HS-5 (cell line): ENCODE measurements at places on chromosomes 12 and 14.
A peak's percentile ranks its signal among the peaks of the same experiment; 100 is the strongest.

GRCh38 chr14:36096090-36096489, 80.4 kb downstream of the PTCSC3 start:
- peak; percentile 57 for DNase-seq

DNA sequence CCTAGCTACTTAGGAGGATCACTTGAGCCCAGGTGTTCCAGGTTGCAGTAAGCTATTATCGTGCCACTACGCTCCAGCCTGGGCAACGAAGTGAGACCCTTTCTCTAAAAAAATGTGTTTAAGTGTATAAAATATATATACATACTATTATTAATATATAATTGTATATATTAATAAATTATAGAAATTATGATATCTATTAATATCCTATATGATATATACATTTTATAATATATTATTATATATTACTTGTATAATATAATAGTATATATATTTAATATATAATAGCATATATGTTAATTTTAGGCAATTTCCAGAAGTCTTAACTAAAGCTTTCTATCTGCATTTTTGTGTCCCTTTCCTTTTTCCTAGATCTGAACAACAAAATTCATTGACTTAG, 12.3 kb downstream of the ALDH1L2 start:
- no peak for DNase-seq

DNA sequence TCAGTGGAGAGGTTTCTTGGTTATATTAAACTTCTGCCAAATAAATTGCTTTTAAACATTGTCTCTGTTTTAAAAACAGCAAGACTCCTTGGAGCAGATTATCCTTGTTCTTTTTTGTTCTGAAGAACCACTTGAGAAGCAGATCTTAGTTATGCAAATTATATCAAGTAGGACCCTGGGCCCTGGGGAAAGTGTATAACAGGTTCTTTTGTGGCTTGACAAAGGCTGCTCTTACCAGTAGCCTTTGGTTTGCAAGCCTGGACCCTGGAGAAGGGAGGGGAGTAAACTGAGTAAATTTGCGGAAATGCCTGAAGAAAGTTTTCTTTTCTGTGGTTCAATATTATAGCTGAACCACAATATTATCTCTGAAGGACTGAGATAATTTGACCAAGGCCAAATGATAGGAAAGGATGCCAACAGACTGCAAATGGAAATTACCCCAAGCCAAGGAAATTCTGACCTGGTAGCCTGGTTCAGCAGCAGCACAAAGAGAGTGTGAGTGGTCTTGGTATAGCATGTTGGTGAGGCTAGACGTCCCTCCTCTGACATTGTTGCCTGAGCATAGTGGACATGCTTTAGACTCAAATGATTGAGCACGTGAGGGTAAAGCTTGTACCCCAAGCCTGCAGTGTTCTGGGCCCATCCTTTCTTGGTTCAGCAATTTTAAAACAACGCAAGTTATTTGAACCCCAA, 30.4 kb upstream of the SIX1 start:
- DNase-seq: no peak

DNA sequence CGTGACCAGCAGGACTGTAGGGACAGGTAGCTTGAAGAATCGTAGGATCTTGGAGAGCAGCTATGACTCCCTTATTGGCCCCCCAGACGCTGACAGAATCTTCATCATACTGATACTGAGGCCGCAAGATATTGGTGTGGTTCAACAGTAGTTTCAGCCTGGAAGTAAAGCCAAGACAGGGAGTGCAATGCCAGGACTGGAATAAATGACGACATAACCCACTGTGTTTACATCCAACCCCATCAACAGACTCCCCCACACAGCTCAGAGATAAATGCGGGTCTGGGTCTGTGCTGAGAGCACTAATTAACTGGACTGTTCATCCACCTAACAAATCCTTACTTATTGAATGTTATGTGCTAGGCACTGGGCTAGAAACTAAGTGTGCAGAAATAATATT, 16.6 kb downstream of the NOXRED1 start:
- no peak for DNase-seq

DNA sequence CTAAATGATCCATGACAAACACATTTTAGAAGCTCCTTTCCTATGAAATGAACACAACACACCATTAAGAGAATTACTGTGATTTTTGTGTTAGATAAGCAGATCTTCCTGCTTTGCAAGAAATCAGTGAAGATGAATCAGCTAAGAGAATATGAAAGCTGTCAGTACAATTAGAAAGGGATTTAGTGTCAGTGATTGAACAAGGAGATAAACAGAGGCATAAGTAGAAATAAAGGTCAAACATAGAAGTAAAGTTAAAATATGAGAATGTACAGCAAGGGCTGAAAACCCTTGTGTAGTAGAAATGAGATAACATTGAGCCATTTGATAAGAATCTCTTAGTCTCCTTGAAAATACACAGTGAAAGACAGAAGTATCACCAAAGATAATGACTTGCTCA, 21.4 kb upstream of the SLC16A7 start:
- no peak for DNase-seq

- DNase-seq: no peak
Measured at GRCh38 chr12:43812926-43813325, 6.8 kb upstream of the TWF1 start.

DNA sequence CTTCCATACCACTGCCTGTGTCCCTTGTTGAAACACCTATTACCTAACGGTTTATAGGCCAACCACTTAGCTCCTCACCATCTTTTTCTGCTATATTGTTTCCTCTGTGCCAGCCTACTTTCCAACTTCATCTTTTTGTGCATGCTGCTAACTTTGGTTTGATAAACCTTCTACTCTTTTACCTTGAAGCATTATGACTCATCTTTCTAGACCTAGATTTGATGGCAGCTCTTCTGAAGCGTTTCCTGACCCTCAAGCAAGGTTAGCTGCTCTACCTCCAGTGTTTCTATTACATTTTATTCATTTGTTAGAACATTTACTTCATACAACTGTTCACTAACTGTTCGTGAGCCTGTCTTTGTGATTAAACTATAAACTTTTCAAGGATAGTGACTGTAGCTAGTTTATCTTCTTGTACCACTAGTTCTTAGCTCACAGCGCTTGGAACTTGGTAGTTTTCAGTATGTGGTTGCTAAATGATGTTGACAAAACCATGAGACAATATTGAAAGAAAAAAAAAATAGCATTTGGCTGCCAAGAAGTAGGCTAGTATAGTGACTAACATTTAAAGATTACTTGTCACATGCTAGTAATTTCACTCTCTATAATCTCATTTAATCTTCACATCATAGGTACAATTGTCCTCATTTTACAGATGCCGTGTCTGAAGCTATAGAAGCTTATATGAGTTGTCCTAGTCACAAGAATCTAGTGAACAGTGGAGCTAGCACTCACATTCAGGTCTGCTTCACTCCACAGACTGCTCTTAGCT, 79.5 kb downstream of the APAF1 start:
- DNase-seq: no peak

- no peak for DNase-seq
Measured at GRCh38 chr12:11756523-11756922, 107.0 kb downstream of the ETV6 start.

GRCh38 chr12:90921536-90921935, 33.4 kb downstream of the CCER1 start:
- no peak for DNase-seq

DNA sequence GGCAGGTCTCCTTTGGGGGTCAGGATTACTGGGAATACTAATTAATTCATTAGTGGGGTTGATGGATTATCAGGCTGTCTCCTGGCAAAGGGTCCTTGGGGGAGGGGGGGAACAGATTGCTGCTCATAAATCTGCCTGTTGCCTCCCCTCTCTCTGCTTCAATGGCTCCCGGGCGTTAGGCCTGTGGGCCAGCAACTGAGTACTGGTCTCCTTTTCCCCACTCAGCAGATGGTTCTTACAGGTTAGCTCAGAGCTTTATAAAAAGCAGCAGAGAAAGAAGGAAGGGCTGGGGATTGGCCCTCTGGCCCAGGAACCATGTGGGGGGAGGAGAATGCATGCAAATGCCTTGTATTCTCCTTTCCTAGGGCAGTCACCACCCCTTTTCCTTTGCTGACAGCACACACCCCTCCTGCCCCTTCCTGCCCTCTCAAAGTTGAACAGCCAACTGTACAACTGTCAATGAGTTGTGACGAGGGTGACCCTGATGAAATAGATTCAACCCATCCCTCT, 2.3 kb upstream of the NEUROD4 start:
- DNase-seq: no peak

DNA sequence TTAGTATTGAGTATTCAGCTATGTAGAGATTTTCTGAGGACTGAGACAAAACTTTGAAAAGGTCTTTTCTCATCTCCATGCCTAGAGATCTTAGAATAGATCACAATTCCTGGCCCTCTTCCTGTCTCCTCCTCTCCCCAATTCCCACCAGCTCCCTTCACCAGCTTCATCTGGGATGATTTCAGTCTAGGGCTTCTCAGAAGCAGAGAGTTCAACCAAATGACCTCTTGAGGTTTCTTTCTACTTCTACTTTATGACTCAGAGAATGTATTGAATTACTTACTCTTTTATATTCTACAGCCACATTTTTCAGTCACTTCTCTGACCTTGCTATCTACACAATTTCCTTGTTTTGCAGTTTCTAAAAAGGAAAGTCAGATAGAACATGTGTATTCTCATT, 19.4 kb upstream of the SNX6 start:
- peak; percentile 87 for DNase-seq

DNA sequence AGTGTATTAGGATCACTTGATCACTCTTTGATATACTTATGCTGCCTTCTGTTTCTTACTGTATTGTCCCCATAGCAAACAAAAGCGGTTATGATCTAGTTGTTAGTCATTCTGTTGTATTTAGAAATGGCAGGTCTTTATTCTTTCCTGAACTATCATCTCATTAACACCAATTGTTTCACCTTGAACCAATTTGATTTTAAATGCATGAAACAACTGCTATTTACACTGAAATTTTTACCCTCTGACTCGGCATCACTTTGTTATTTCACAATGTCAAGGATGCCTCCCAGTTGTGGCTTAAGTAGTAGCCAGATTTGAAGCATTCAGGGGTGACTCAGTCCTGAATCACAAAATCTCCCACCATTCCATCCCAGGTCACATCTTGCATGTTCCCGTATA, 303.5 kb downstream of the EGLN3 start:
- DNase-seq: peak; percentile 95

DNA sequence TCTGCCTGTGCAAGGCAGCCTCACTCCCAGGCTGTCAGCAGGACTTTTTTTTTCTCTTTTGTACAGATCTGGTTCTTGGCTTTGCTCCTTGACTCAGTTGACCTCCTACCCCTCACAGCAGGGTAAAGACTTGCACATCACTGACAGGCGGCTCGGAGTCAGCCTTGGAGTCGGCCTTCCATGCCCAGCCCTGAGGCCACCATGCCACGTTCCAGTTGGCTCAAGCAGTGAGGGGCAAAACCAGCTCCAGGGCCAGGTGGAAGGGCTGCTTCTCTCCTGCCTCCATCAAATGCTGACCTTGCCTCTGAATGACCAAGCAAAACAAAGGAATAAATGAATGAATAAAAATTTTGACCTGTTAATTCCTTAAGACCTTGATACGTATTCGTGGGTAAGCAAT, 27.6 kb downstream of the JAG2 start:
- no peak for DNase-seq

GRCh38 chr12:51028126-51028812, 2.1 kb upstream of the SLC11A2 start:
- no peak for DNase-seq

DNA sequence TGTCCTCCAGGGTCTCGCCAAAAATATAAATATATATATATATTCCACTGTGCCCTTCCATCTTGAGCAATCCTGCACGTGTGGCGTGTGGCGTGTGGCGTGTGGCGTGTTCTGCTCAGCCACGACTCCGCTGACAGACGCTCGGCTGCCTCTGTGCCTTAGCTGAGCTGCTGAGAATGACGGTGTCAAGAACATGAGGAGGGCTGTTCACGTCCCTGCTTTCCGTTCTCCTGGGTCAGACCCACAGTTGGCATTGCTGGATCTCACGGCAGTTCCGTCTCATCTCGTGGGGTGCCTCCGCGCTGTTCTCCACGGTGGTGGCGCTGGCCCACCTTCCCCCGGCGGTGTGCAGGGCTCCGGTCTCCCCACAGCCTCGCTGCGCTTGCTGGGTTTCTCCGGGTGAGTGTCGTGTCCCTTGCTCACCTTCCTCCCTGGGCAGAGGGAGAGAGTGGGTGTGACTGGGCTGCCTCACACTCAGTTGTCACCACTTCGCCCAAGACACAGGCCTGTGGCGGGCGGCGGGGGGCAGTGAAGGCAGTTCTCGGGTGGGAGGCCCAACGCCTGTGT, 9.4 kb downstream of the GPR132 start:
- DNase-seq: no peak

- DNase-seq: no peak
Measured at GRCh38 chr12:85559536-85559935, 276.7 kb downstream of the RASSF9 start.

DNA sequence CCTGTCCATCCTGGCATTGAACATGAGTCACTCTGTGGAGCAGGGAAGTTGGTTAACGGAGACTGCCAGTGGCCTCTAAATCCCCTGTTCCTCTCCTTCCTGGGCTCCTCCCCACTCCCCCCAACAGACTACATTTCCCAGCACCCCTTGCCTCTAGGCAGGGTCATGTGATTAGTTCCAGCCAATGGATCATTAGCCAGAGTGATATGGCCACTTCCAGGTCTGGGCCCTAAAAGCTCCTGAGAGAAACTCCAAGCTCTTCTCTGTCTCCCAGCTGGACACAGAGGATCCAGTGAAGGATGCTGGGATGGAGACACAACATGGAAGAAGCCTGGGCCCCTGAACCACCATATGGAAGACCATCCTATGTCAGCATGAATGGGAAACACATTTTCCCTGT, 54.4 kb upstream of the RFLNA start:
- no peak for DNase-seq

DNA sequence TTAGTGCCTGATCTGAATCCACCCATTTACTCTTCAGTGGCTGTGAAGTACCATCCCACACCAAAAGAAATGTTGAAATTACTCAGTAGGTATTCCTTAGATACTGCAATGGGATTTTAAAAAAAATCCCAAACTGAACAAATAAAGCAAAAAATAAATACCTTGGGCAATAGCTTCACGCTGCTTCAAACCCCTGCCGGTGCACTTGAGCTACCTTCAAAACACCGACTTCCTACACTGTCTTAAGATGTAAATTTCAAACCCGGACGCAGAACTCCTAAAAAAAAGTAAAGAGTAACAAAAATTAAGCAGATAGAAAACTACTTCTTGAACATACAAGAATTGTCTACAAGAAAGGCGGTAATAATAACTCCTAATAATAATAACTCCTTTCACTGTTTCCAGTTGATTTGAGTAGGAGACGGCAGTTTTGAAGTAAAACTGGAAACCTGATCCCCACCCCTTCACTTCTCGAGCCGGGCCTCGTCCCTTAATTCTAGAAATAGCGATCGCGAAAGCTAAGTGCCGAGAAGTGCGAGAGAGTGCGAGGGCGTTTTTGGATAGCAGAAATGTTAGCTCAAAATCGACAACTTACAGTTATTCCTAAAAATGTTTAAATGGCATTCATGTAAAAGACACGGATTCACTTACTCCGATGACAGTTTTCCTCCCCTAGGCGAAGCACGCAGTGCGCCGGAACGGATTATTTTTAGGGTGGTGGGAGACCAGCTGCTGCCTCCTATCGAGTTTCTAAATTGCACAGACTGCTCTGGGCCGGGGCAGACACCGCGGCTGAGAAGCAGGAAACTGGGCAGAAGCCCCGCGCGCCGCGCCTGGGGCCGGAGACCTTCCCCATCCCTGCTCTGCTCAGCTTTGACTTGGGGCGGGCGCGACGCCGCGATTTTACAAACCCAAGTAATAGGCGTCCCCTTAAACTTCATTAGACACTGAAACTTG, at the start of gene ABCC9:
TSS of gene ABCC9 (minus strand) at position 878 of the 957 bp plus-strand sequence. CDS start 4,752 bp downstream, outside the sequence.
- DNase-seq: no peak

- DNase-seq: no peak
Measured at GRCh38 chr14:59117754-59118528, 70.5 kb upstream of the DAAM1 start.
